Right ventricle myocardium inferior (tissue), 1 donor: ENCODE measurements at places on chromosomes 7 and 10. TPM values are rescaled to one million over a fixed set of nuclear protein-coding genes. Genes with fewer than 3 reads are reported as not detected.

The CACNA2D1 gene
- 46.1 TPM for total RNA-seq

The EBF3 gene
- 7.9 TPM for total RNA-seq

The CEP55 gene
- 1.4 TPM for total RNA-seq

The PLCE1 gene
- total RNA-seq: 4.2 TPM

The PRKCQ gene
- 0.16 TPM for total RNA-seq

The TMEM72 gene
- not detected for total RNA-seq

The FGFBP3 gene
- 0.32 TPM for total RNA-seq

The C10orf71 gene
- 108 TPM for total RNA-seq

The SPDYE2 gene
- not detected for total RNA-seq

The ATRNL1 gene
- total RNA-seq: 0.41 TPM
